EL (cell line): ENCODE measurements at places on chromosomes 6 and 20.
A peak's percentile ranks its signal among the peaks of the same experiment; 100 is the strongest.

GRCh38 chr20:50191544-50192363 is 1.1 kb downstream of the CEBPB start:
- peak; percentile 48 for DNase-seq

- no peak for DNase-seq
Measured at GRCh38 chr6:149843051-149843633, 21.0 kb downstream of the LRP11 start.

GRCh38 chr6:125549202-125549884 is 200.1 kb upstream of the HEY2 start:
- no peak for DNase-seq

- no peak for DNase-seq
Measured at GRCh38 chr6:170445487-170445886, 107.6 kb downstream of the PSMB1 start.

GRCh38 chr6:93575495-93576267 is 156.3 kb upstream of the EPHA7 start:
- no peak for DNase-seq
